ENCODE measurements at places on chromosomes 1 and 21.
A peak's percentile ranks its signal among the peaks of the same experiment; 100 is the strongest.

DNA sequence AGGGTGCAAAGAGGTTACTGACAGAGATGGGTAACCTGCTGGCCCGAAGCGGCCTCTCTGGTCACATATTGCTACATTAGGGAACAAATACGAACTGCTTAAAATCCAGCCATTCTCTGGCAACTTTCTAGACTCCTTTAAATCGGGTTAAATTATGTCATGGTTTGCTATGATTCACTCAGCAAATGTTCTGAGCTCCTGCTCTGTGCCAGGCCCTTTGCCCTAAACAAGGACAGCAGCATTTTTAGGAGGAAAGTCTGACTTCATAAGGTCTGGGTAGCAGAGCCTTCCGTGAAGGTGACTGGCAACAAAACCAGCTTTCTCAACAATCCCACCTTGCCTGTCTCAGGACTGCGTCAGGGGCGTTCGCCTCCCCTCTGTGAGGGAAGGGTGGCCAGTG is 15.4 kb downstream of the ZP4 start:
- DNase-seq: no peak

GRCh38 chr1:37602750-37603694 is 7.3 kb upstream of the GNL2 start:
- DNase-seq: peak; percentile 82

DNA sequence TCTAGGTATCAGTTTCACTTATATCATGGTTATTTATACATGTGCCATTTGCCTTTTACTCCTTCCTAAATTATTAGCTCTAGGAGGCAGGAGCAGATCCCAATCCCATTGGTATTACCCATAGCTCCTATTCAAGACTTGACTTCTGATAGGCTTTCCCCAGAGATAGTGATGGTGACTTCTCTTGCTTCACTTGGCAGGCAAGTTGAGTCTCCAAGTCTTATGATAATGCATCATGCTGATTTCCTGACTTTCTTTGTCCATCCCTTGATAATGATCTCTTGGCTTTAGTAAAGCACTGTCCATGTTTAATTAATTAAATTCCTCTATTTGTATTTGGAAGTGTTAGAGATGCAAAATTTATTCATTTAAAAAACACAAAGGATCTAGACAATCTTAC is 253.5 kb upstream of the ADAMTS5 start:
- no peak for DNase-seq

DNA sequence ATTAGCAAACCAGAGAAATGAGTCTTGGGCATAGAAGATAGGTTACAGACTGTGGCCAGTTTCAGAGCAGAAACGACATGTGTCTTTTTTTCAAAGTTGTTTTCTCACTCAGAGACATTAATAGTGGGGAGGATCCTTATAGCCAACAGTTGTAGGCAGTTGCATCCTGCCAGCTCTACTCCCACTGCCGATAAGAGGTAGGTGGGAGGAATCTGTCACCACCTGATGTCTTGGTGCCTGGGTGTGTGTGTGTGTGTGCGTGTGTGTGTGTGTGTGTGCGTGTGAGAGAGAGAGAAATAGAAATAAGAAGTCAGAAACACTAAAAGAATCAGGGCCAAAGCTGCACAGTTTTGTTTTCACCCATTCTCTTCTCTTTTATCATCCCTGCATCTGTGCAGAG is 219.5 kb downstream of the ZP4 start:
- DNase-seq: no peak

GRCh38 chr1:22855668-22856606 is 116.7 kb downstream of the LACTBL1 start:
- DNase-seq: no peak

DNA sequence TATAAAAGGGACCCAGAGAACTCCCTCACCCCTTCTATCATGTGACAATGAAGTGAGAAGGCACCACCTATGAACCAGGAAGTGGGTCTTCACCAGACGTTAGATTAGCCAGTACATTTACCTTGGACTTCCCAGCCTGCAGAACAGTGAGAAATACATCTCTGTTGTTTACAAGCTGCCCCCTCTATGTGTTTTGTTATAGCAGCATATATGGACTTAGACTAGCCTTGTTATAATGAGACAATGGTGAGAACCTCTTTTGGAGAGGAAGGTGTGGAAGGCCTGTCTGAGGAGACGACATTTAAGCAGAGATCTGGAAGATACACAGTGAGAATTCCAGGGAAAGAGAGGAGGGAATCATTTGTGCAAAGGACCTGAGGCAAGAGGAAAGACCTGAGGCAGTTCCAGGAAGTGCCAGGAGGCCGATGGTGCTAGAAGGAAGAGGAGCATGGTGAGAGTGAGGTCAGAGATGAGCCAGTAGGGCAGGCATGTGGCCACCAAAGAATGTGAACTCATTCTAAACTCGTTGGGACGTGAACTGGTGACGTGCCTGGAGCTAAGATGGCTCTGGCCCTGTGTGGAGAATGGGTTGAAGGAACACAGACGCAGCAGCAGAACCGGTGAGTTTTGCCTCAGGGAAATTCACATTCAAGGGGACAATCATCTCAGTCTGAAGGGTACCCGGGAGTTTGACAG is 98.9 kb upstream of the IRF2BP2 start:
- DNase-seq: no peak

DNA sequence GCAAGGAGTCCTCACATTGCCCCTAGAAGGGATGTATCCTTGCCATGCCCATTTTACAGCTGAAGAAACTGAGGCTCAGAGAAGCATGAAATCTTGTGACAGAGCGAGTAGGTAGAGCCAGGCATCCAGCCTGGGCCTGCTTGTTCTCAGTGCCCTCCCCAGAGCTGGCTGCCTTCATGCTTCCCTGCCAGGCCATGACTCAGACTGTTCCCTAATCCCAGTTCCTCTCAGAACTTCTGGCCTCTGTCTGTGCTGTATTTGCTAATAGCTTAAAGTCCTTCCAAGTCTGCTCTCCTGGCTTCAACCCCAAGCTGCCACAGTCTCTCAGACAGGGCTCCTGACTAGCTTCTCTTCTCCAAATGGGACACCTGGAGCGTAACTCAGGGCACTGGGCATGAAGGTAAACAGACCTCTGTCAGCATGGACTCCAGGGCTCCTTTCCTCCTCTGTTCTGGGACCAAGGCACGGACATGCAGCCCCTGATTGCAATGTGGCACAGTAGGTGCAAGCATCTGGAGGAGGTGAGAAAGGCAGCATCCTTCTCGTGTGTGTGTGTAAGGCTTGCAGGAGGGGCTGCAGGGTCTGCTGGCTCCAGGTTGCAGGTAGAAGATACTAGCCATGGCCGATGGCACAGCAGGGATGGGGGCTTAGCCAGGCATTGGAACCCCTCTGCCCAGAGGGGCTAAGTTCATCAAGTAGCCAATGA is 122.7 kb downstream of the HMGB4 start:
- no peak for DNase-seq

DNA sequence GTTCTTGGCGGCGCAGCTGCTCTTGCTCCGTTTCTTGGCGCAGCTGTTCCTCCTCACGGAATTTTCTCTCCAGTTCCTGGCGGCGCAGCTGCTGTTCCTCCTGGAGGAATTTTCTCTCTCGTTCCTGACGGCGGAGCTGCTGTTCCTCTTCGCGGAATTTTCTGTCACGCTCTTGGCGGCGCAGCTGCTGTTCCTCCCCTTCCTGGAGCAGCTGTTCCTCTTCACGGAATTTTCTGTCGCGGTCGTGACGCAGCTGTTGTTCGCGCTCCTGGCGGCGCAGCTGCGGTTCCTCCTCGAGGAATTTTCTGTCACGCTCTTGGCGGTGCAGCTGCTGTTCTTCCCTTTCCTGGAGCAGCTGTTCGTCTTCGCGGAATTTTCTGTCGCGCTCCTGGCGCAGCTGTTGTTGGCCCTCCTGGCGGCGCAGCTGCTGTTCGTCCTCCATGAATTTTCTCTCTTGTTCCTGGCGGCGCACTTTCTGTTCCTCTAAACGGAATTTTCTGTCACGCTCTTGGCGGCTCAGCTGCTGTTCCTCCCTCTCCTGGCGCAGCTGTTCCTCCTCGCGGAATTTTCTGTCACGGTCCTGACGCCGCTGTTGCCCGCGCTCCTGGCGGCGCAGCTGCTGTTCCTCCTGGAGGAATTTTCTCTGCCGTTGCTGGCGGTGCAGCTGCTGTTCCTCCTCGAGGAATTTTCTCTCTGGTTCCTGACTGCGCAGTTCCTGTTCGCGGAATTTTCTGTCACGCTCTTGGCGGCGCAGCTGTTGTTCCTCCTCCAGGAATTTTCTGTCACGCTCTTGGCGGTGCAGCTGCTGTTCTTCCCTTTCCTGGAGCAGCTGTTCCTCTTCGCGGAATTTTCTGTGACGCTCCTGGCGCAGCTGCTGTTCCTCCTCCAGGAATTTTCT is 7.0 kb downstream of the TCHH start:
- DNase-seq: no peak

DNA sequence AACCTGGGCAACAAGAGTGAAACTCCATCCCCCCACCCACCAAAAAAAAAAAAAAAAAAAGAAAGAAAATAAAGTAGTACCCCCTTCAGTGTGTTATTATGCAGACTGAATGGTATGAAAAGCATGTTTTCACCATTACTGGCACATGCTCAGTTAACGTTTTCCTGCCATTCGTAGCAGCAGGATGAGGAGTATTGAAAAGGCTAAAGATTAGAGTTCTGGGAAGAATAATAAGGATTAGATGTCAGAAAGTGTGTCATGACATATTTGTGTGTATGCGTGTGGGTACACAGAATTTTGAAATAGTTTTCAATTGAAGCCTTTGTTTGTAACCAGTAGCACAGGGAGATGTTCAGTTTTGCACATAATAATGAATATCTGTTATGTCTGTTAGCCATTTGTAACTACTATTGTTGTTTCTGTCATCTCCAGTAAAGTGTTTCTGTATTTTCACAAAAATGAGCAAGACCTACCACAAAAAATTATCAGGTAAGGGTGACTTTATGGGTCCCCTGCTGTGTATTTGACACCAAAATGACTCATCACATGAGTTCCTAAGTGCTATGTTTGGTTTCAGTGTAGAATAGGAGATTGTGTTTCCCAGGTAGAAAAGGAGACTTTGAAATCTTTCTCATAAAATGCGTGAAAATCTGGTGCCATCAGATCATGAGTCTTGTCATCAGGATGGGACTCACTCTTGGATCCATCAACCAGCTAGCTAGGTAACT is 358.9 kb downstream of the DISC1 start:
- DNase-seq: no peak
